ENCODE measurements at places on chromosomes 5 and 9.

DNA sequence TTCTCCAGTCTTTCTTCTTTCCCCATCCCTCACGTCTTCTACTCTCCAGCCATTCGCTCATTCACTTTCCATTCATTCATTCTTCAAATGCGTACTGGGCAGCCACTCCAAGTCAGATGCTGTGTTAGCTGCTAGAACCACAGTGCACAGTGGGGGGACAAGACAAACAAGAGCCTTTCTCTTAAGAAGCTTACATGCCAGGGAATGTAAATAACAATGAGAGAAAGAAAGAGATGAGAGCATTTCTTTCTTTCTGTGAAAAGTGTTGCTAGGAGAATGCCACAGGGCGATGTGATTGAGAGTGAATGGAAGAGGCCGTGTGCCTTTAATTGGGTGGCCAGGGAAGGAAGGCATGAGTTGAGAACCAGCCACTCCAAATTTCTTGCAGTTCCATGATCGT is 46.3 kb upstream of the SMIM23 start:
- no peak for DNase-seq

- DNase-seq: no peak
Measured at GRCh38 chr9:106960258-106960657, 97.3 kb downstream of the ZNF462 start.

GRCh38 chr9:37840560-37841194 is 40.1 kb downstream of the DCAF10 start:
- no peak for DNase-seq

DNA sequence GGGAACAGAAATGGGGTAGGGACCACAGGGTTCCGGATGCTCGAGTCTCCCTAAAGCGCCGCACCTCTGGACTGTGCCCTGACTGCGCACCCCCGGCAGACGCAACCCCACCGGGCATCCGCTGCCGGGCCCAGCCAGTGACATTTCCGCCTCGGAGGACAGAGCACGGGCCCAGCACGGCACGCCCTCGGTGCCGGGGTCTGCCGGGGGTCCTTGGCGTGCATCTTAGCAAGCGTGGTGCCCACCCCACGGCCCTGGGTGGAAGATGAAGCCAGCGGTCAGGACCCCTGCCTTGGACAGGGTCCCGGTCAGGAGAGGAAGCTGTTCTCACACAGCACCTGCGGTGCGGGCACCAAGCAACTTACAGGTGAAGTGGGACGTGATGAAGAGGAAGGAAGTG is 7.1 kb downstream of the INPP5E start:
- DNase-seq: no peak
